Right ventricle myocardium inferior (tissue), 1 donor: ENCODE measurements at places on chromosomes 4 and X.

- no peak for DNase-seq
Observed at GRCh38 chrX:103329991-103330390, at the start of gene TCEAL7. TCEAL7 (plus strand) TSS chrX:103330239; CDS start chrX:103331404, 1,165 bp downstream.

DNA sequence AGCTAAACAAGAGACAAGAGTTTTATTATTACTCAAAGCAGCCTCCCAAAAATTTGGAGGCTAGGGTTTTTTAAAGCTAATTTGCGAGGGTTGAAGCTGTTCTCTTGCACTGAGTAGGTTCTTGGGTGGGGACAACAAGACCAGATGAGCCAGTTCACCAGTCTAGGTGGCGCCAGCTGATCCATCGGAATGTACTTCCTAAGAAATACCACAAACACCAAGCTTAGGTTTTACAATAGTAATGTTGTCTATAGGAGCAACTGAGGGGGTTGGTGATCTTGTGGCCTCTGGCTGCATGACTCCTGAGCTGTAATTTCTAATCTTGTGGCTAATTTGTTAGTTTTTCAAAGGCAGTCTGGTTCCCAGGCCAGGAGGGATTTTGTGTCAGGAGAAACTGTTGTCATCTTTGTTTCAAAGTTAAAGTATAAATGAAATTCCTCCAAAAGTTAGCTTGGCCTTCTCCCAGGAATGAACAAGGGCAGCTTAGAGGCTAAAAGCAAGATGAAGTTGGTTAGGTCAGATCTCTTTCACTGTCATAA lies 130.6 kb downstream of the SLC7A11 start:
- DNase-seq: no peak

GRCh38 chr4:1792832-1793495 lies at the start of gene FGFR3:
FGFR3 (plus strand) TSS chr4:1793293; CDS start chr4:1793935, 642 bp downstream.
- DNase-seq: no peak

DNA sequence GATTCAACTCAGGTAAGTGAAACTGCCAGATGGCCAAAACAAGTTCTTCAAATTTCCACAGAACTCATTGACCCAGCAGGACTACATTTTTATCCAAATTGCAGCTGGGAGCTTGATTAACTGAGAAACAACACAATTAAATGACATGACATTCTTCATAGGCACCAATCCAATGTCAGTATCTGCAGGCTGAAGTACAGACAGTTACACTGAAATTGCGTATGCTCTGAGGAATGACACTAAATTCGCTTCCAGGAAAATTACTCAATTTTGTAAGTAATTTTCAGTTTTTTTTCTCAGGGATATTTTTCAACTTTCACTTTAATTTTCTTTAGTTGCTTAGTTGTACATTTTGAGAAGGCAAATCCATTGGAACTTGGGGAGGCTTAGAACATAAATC lies 4.5 kb downstream of the C1GALT1C1 start:
- DNase-seq: no peak

DNA sequence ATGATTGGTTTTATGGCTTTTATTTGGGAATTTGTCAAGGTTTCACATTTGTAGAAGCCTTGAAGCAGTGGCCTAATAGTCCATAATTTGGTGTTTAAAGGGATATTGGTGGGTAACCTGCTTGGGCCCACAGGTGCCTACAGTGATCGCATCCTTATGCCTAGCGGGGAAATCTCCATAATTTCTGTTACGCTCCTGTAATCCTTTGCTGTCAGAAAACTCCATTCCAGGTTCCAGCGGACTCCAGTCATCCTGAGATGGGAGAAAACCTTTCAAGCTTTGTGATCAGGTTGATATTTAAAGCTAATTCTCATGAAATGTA lies 257.0 kb upstream of the JADE1 start:
- DNase-seq: no peak

DNA sequence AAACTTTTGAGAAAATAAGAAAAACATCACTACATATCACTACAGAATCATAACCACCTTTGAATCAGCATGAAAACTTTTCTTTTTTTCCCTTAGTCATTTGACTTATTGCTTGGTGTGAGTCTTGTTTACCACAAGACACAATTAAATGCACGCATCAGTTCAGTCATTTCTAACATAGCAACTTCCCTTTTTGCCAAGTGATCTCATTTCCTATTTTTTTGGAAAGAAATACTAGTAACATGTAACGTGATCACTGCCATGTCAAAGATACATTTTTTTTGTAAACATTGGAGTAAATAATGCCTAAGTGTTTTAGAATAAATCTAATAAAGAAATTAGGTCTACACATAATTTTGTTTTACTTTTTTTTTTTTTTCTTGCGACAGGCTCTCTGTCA lies 5.1 kb upstream of the CXCL8 start:
- DNase-seq: no peak

DNA sequence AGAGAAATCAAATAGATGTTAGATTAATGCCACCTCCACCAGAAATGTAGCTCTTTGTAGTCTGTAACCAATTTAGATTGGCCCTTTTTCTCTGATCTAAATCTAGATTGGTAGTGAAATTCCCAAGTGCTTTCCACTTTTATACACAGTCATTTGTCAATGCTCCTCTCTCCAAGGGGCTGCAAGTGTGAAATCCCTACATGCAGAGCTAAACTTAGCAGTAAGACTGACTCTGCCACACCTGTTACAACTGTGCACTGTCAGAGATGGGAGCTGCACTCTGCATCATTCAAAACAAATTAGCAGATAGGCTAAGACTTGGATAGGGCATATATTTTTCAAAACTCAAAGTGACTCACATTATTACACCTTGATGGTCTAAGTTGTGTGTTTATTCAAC lies 9.1 kb downstream of the SERTM2 start:
- no peak for DNase-seq

DNA sequence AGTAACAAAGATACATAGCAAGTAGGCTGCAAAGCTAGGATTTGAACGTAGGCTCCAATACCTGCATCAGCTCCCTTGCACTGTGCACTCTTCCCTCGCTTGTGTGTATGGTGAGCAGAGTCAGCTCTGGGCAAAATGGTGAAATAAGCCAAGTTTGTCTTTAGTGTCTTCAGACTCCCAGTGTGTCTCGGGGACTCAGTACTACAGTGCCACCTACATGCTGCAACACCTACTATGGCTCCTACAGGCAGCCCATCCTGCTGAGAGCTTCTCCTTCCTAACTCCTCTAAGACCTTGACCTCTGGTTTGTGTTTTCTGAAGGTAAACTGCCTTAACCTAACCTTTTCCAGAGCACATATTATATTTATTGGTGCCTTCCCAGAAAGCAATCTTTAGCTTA lies 42.5 kb downstream of the RTL9 start:
- DNase-seq: no peak

DNA sequence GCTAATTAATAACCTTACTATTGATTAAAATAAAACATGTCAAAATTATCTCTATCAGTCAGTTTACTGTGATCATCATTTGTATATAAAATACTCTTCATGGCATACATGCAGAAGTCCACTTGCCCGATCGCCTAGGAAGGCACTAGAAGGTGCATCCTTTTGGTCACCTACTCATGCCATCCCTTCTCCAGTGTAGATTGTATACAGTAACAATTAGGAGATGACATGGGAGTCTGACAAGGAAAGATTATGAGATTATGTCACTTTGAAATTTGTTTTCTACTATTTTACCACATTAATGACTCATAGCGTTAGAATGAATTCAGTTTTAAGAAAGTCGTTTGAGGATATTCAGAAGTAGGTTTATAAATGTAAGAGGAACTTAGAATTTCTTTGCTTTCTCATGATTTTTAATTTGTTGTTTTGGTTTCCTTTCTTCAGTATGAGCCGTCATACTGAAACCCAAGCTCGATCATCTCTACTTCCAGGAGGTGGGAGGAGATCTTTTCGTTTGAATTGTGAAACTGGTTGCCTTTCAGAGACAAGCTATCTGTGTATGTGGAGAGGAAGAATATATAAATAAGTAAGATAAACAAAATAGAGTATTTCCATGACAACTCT lies 51.1 kb upstream of the UNC5C start:
- DNase-seq: no peak

DNA sequence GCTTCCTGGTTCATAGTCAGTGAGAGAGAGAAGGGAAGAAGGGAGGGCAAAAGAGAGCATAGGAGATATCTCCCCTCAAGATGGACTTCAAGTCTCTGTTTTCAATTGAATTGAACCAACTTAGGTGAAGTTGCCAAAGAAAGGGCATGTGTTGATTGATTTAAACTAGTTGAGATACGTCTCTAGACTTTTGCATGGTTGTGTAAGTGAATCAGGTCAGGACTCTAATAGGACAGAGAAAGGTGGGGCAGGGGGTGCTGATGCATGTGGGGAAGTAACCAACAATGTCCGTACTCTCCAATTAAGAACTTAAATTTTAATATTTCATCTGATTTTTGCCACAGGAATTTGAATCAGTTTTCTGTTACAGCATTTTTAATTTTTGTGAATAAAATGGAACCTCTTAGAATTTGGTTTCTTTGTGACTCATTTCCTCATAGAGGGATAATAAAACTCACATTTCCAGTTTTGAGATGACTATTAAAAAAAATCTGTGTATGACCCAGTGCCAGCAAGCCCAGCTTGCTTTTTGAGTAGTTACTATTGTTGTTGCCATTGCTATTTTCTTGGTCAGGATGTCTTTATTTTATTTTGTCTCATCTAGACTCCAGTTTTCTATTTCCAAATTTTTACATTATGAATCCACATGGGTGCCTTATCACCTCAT lies 37.3 kb downstream of the SLIT2 start:
- DNase-seq: no peak

DNA sequence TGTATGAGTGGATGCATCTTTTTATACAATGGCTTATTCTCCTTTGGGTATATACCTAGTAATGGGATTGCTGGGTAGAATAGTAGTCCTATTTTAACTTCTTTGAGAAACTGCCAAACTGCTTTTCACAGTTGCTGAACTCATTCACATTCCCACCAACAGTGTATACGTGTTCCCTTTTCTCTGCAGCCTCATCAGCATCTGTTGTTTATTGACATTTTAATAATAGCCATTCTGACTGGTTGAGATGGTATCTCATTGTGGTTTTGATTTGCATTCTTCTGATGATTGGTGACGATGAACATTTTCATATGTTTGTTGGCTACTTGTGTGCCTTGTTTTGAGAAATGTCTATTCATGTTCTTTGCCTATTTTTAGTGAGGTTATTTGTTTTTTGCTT lies 687.0 kb upstream of the EPHA5 start:
- DNase-seq: no peak
